ENCODE measurements at places on chromosomes 4 and X. TPM values are rescaled to one million over a fixed set of nuclear protein-coding genes. Genes with fewer than 3 reads are reported as not detected.
A peak's percentile ranks its signal among the peaks of the same experiment; 100 is the strongest.

CXorf49 gene
- 0.40 TPM for total RNA-seq

SSX7 gene
- total RNA-seq: not detected

ERCC6L gene
- 2.9 TPM for total RNA-seq

- ATAC-seq: no peak
These were observed 25.6 kb upstream of the MSANTD1 start for GRCh38 chr4:3223346-3223745.

GYPB gene
- not detected for total RNA-seq

DNA sequence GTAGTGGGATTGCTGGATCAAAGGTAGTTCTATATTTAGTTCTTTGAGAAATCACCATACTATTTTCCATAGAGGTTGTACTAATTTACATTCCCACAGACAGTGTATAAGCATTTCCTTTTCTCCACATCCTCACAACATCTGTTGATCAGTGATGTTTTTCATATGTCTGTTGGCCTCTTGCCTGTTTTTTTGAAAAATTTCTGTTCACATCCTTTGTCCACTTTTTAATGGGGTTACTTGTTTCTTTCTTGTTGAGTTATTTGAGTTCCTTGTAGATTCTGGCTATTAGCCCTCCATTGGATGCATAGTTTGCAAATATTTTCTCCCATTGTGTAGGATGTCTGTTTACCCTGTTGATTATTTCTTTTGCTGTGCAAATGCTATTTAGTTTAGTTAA lies 72.6 kb downstream of the STOX2 start:
- no peak for ATAC-seq

- no peak for ATAC-seq
These were observed 20.7 kb downstream of the RAB40AL start for GRCh38 chrX:102957751-102958150.

STARD8 gene
- total RNA-seq: 0.96 TPM

DNA sequence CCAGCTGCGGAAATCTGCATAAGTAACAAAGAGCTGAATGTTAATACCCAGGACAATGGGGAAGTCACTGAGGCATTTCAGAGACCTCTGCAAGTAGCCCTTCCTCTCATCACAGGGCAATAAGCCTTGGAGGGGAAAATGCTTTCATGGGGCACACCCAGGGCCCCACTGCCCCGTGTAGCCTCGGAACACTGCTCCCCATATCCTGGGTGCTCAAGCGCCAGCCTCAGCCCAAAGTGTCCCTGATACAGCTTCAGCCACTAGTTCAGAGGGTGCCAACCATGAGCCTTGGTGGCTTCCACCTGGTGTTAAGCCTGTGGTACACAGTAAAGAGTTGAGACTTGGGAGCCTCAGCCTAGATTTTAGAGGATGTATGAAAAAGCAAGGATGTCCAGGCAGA lies 402.8 kb upstream of the CXorf51A start:
- no peak for ATAC-seq

GRCh38 chrX:9606971-9607370 lies 142.1 kb downstream of the TBL1X start:
- ATAC-seq: no peak

ATOH1 gene
- total RNA-seq: not detected

UBL4A gene
- 32.3 TPM for total RNA-seq

- no peak for ATAC-seq
These were observed 114.1 kb downstream of the FAM9B start for GRCh38 chrX:8919801-8920200.

GRCh38 chr4:82017680-82018079 lies 356.1 kb downstream of the HNRNPD start:
- ATAC-seq: no peak

DNA sequence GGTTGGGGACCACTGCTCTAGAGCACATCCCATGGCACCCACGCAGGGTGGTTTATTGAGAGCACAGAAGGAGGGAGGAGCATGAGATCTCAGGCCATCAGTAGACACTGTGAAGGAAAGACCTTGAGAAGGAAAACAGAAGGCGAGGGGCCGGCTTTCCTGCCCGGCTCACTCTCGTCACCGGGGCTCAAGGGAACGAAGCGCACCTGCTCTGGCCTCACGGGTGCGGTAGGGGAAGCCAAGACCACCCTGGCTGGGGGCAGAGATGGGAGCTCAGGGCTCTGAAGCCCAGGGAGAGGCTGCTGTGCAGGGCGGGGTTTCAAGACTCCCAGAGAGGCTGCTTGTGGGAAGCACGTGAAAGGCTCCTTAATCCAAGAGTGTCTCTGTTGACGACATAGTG lies 105.9 kb downstream of the TNIP2 start:
- no peak for ATAC-seq

AKAP4 gene
- not detected for total RNA-seq

GRCh38 chrX:38312436-38312835 lies 14.9 kb downstream of the RPGR start:
- peak; percentile 29 for ATAC-seq

- ATAC-seq: no peak
These were observed 17.8 kb upstream of the TBC1D19 start for GRCh38 chr4:26566133-26566532.

GRCh38 chrX:153608806-153609205 lies 9.9 kb upstream of the CCNQ start:
- ATAC-seq: no peak

DNA sequence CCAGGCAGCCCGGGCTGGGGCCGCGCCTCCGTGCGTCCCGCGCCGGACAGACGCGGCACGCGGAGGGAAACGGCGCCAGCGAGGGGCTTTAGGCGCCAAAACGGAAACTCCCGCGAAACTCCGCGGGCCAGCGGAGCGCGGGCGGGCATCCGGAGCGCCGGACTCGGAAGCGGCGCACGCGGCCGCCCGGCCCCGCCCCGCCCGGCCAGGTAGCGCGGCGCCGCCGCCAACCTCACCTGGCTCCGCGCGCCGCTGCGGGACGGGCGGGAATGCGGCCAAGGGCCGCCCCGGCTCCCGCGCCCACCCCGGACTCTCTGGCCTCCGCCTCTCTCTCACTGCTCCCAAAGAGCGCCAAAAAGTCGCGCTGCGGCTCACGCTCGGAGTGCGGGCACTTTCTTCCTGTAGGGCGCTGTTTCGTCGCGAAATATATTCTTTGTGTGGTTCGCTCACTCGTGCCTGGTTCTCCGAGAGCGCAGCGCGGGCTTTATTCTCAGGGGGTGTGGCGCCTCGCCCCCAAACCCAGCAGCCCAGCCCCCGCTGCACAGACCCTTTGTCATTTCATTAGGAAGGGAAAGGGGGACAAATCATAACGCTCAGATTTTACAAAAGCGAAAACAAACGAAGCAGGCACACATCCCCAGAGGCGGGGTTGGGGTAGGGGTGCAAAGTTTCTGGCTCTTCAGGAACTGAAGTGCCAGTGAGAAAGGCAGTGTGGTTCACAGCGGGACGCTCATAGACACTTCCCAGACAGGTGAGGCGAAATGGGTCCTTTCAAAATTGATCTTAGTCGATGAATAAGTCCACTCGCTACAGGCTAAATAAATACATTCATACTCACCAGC lies 961 bp upstream of the MBNL3 start:
- peak; percentile 68 for ATAC-seq

- no peak for ATAC-seq
These were observed 74.0 kb downstream of the GASK1B start for GRCh38 chr4:158098802-158099201.

DCAF8L2 gene
- total RNA-seq: not detected

GRCh38 chrX:28969126-28969525 lies 381.9 kb downstream of the IL1RAPL1 start:
- no peak for ATAC-seq

DNA sequence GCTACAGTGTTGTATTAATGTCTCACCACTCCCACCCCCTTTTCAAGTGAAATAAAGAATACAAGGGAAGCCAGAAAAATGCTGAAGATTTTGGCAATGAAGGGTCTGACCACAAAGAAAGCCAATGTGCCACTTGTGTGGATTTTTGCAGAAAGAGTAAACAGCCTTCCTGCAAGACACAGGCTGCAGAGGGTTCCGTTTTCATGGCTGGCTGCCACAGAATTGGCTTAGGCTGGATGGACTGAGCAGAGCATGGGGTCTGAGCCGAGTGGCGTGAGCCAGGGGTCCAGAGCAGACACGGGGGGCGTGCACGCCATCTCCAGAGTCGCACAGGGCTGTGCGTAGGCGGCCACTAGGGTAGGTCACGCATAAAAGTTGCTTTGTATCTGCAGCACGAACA lies 69.2 kb downstream of the MTNR1A start:
- no peak for ATAC-seq

DNA sequence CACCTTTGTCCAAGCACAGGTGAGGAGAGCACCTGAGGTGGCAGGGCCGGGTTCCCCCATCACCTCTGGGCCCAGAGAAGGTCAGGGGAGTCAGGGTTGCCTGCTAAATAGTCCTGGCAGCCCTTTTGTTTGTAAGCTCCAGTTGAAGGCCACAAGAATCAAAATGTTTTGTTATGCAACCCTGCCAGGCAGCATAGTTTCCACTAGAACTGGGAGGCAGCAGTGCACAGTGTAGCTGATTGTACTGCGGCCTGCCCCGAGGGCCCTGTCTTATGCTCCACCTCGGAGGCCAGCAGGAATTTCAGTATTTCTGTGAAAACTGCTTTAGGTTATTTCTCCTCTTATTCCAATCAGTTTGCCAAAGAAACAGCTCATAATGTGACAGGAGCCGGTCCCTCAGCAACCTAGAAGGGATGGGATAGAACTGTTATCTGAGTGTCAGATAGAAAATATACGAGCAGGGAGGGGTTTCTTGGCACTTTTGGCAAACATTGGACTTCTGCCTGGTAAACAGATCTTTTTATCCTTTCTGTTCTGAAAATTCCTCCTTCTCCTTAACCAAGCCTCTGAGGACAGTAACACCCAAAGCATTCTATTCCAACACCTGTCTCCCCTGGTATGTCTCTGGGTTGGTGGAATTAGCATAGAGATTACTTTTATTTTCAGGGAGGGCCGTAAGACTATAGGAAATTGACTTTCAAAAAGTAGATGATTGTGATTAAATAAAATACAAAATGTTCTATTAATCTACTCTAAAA lies 93.6 kb downstream of the LNX1 start:
- ATAC-seq: no peak

GRCh38 chrX:19840899-19841648 lies 46.3 kb downstream of the SH3KBP1 start:
- no peak for ATAC-seq

F11 gene
- not detected for total RNA-seq

DNA sequence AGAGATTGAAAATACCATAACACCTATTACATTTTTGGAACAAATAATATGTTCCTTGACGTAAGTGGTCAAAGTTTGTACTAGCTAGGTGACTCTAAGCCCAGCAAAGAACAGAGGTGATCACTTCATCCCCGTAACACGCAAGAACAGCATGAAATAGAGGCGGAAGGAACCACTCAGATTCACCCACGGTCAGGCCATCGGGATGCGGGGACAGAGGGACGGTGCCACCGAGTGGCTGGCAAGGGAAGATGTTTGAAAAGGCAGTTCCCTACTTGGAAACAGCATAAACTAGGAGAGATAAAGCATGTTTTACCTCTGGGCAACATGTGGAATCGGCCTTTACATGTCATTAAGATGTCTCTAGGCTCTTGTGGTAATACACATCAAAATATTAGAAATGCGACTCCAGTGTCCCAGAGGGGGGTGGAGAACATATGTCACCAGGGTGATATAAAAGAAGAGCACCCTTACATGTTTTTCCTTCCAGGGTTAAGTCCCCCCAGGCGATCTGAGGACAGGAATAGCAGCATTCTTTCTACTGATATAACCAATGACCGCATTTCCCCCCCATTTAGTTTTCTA lies 84.0 kb downstream of the PHKA2 start:
- no peak for ATAC-seq

CDKN2AIP gene
- total RNA-seq: 17.8 TPM

DNA sequence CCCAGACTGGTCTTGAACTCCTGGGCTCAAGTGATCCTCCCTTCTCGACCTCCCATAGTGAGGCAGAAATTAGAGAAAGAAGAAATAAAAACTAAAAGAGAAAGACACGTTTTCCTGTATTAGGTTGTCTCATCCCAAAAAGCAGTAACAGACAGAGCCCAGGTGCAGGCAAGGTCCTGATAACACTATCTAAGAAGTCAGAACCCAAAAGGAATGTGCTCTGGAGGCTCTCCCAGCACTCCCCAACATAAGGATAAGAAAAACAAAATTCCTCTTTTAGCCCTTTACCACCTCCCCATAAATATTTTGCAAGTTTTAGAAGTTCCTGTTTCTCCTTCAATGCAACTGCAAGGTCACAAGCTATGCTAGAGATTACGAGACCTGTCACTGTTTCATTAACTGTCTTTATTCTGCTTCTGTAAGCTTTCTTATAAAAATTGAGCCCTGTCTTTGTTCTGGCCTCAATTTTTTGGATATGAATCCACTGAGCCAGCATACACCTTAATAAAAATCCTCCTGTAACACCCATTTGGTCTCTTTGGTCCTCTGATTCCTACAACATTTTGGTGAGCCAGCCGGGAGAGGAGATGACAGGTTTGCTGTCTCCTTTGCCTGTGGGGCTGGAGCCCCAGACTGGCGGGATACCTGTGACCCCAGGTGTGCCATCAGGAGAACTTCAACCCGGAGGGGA lies 25.9 kb downstream of the LIAS start:
- no peak for ATAC-seq

All from esophagus mucosa (tissue), 1 donor.